GM13977 (cell line): ENCODE measurements at places on chromosomes 7 and 10.
A peak's percentile ranks its signal among the peaks of the same experiment; 100 is the strongest.

DNA sequence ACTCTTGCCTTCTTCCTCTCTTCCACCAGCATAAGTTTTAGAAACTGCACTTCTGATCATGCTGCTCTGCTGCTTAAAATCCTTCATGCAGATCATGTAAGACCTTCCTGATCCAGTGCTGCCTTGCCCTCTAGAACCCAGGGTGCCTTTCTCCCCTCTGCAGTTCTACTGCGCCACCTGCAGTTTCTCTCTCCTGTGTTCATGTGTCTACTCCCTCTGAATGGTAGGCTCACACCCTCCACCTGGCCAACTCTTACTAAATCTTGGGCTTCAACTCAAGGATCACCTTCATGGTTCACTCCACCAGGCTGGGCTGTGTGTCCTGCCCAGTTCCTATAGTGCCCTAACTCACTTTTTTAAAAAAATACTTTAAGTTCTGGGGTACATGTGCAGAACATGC is 174.6 kb upstream of the ITGB1 start:
- no peak for DNase-seq

GRCh38 chr7:82598958-82599357 is 155.4 kb upstream of the CACNA2D1 start:
- no peak for DNase-seq

- DNase-seq: no peak
Measured at GRCh38 chr10:78450239-78450638, 416.6 kb downstream of the RPS24 start.

- no peak for DNase-seq
Measured at GRCh38 chr10:29857843-29858701, 201.3 kb downstream of the JCAD start.

GRCh38 chr7:28799619-28800018 is 158.5 kb downstream of the TRIL start:
- no peak for DNase-seq

DNA sequence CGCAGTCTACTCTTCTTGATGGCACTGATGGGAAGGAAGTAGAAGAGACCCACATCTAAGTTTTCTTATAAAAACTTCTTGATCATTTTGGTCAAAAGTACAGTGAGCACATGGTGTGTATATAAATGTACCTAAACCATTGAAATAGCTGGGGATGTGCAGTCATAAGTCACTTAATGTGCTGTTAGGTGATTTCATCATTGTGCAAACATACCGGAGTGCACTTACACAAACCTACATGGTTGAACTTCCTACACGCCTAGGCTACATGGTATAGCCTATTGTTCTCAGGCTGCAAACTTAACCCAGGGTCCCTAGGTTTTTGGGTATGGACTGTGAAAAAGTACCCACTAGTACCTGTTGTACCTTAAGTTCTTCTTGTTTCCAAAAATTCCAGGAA is 123.3 kb upstream of the ZNF438 start:
- DNase-seq: no peak

- DNase-seq: no peak
Measured at GRCh38 chr10:108801775-108802517, 1121.4 kb downstream of the XPNPEP1 start.

DNA sequence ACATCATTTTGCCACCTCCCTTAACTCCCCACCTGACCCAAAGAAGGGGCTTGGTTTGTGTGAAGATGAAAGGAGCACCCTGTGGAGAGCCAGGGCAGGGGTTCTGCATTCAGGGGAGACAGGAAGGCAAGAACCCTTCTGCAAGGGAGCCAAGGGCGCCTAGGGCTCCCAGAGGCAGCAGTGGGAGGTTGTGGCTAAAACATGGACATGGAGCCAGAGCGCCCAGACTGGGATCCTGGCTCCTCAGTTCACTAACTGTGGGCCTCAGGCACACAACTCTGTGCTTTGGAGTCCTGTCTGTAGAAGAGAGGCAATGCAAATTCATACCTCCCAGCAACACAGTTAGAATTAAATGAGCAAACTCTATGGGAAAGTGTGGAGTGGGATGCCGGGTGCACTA is 123.1 kb upstream of the MACROH2A2 start:
- DNase-seq: no peak

DNA sequence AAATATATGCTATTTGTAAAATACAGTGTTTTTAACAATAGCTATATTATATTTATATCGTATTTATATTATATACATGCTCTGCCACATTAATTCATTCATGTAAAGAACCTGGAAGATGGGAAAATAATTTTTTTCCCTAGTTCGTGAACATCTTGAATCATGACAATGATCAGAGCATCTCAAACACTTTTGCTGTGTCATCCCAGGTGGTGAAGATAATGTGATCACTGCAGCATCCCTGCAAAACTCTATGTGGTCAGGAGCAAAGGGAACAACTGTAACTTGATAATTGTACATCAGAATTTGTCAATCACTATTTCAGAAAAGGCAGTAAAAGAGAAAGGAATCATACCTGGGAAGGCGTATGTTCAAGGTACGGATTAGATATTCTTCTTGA is 39.3 kb downstream of the RAPGEF5 start:
- no peak for DNase-seq

DNA sequence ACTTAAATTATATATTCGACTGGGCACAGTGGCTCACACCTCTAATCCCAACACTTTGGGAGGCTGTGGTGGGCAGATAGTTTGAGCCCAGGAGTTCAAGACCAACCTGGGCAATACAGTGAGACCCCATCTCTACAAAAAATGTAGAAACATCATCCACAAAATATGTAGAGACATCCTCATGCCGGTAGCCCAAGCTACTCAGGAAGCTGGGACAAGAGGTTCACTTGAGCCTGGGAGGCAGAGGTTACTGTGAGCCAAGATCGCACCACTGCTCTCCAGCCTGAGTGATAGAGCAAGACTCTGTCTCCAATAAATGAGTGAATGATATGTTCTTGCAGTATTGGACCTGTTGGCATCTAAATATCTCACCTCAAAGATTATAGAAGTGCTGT is 22.6 kb upstream of the TNS3 start:
- no peak for DNase-seq

DNA sequence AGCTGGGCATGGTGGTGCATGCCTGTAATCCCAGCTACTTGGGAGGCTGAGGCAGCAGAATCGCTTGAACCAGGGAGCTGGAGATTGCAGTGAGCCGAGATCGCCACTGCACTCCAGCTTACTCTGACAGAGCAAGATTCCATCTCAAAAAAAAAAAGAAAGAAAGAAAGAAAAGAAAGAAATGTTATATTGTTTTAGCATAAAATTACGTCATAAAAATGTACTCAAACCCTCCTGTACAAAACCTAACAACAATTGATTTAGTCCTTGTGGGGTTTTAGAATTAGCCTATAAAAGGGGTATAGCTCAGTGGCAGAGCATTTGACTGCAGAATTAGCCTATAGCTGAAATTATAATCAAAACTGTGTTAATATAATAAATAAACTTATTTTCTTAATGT is 27.9 kb downstream of the PIK3AP1 start:
- no peak for DNase-seq

- no peak for DNase-seq
Measured at GRCh38 chr7:151403764-151404163, 6.1 kb downstream of the WDR86 start.

GRCh38 chr7:39249635-39250152 is 272.0 kb downstream of the POU6F2 start:
- no peak for DNase-seq

DNA sequence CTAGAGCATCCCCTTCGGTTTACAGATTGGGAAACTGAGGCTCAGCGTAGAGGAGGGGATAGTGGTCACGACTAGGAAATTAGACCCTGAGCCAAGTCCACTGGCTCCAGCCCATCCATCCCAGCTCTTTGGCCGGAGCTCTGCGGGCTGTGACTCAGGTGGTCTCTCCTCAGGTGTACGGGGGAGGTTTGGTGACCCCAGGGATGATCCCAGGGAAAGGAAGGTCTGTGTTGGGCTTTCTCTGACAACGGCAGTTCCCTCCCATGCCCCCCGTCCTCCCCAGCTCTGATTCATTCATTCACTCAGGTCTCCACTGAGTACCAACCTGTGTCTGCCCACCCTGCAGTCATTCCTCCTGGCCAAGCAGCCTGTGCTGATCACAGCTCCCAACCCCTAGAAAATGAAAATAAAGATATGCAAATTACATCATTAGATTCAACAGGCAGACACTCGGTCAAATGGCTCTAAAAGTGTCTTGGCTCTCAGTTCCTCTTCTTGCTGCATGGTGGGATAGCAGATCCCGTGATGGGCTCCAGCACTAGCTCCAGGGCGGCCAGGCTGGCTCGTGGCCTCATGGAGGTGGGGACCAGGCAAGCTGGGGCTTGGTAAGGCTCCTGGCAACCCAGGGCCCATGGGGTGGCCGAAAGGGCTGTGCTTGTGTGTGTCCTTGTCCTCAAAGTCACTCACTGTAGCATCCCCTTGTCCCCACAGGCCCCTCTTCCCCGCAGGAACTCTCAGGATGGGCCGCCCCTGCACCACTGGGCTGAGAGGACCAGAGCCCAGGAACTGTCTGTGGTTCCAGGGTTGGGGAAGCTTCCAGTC is 37.8 kb downstream of the CLRN3 start:
- DNase-seq: peak; percentile 34

GRCh38 chr7:130891254-130892094 is 157.5 kb upstream of the KLF14 start:
- DNase-seq: no peak

DNA sequence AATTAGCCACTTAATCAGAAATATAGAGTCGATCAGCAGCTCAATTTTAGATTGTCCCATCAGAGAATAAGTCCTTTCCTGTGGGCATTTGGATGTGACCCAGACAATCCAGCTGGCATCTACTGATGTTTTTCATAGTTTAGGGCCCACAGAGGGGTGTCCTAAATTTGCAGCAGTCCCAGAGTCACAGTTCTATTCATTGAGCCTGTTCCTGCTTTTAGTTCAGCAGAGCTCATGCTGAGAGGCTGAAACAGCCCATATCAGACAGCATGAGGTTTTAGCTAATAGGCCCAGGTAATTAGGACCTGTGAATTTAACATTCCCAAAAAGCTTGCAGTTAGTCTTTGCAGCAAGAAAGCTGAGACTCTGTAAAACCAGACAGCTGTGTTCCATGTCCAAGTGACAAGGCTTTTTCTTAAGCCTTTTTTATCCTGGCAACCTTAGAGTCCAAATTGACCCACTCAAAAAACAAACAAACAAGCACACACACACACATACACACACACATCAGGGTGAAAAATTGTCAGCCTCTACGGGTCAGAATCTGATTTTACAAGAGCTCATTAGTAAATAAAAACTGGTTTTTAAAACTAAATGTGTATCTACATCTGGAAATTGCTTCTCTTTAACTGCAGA is 33.7 kb downstream of the ANKIB1 start:
- DNase-seq: no peak

DNA sequence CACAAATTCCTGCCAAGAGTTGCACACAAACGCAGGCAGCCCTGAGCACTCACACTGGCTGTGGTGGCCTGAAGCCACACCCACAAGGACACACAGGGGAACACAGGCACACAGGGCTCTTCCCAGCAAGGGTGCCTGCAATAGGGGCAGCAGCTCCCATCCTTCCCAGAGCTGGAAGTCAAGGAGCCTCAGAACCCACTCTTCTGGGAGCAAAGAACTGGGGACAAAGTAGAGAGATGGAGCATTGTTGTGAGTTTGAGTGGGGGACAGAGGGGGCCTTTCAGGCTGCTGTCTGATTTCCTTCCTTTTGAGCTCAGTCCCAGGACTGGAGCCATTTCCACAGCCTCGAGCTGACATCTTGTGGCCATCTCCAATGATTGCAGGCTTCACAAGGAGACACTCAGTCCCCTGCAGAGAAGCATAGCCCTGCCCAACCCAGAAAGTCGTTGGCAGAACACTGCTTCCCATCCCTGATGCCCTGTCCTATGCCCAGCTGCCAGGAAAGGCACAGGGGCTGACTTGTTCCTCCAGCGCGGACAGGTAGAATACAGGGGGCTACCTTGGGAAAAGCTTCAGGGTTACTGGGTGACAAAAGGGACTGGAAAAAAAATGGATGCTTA is 34.4 kb upstream of the SLF2 start:
- peak; percentile 69 for DNase-seq

DNA sequence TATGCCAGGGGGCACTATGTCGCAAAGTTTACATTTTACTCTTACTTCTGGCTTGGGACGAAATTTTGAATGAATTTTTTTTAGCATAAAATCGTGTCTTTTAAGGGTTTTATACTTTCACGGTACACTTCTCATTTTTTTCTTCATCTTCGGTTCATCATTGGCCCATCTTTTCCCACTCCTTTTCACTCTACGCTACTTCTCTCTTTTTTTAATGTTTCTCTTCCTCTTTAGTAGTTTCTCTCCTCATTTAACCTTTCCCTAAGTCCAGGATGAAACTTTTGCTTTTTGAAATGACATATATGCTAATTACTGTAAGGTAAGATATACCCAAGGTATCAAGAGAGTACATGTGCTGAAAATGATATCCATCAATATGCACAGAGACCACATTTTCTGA is 39.5 kb downstream of the C7orf33 start:
- no peak for DNase-seq

DNA sequence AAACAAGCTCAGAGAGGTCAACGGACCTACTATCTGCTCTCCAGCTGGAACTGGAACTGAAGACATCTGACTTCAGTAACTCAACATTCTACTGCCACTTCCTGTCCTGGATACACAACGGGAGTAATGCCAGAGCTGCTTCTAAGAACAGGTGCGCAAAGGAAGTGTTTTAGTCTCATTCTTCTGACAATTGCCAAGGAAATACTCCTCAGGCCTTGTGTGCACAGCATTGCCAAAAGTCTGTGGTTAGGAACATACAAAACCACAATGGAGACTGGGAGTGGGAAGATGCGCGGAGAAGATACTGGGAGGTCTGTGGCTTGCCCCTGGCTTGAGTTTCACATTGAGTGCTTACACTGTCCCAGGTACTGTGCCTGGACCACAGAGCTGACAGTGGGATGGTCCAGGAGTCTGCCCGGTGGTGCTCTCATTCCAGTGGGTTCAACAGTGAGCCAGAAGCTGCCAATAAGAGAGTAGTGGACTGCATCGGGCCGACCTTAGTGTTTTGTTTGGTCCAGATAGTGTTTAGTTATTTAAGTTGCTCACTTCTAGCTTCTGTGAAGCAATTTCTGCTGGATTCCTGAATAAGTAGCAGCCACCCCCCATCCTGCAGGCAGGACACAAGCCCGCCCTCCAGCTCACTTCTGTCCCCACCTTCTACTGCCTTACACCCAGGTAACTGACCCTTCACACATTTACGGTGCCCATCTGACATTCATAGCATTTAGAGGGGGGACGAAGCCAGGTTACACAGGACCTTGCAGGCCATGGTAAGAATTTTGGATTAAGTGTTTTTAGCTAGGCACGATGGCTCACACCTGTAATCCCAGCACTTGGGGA is 10.3 kb downstream of the TBL2 start:
- DNase-seq: no peak
